ENCODE measurements at places on chromosomes 7 and 10.

DNA sequence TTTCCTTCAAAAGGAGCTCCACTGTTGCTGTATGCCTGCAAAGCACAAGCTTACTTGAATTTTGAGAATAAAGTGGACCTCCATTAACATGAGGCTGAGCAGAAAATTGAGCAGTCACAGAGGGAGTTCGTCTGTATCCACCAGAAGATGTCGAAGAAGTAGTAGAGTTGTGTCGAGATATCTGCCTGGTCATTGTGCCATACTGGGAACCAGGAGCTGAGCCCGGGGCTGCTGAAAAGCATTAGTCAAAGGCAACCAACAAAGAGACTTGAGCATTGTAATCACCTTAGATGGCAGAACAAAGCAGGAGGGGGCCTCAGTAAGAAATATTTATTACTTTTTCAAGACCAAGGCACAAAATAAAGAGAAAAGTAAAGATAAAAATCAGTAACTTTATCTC, 61.5 kb downstream of the PDSS1 start:
- DNase-seq: no peak

GRCh38 chr10:104036518-104037260, 49.0 kb downstream of the COL17A1 start:
- no peak for DNase-seq

DNA sequence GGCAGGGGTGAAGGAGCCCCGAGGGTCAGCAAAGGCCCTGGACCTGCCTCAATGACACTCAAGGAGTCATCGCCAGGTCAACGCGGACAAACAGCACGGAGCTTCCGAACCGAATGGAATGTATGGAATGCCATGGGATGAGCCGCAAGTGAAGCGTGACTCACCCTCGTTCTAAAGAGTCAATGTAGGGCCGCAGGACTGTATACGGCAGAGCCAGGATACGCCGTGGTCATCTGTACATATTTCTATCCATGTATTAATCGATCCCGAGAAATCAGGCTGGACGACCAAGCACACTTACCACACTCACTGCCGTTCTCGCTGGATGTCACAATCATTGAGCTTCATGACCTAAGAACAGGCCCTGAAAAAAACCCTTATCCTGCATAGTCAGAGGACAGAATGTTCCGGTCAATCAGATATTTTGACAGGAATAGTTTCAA, 4.3 kb downstream of the SNX8 start:
- no peak for DNase-seq

GRCh38 chr7:29915481-29916215, 74.0 kb downstream of the SCRN1 start:
- peak; percentile 4 for DNase-seq

DNA sequence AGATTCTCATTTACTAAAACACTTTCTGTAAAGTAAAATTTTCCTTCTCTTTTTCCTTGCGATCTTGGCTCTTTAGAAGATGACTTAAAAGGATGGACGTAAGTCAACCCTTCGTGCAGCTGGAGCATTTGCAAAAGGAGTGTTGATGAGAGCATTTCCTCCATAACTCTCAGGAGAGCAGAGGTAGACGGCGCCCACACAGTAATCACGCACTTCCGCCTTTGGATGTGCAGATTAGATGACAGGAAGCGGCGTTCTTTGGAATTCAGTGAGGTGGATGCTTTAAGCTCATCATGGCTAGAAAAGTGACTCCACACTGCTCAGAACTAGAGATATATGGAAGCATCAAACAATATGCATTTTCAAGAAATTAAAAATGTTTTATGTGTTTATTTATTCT, 43.0 kb upstream of the NPS start:
- no peak for DNase-seq

- no peak for DNase-seq
These were observed 62.4 kb downstream of the THNSL1 start for GRCh38 chr10:25078658-25079431.

- DNase-seq: no peak
These were observed 7.4 kb upstream of the RNF148 start for GRCh38 chr7:122709930-122710646.

DNA sequence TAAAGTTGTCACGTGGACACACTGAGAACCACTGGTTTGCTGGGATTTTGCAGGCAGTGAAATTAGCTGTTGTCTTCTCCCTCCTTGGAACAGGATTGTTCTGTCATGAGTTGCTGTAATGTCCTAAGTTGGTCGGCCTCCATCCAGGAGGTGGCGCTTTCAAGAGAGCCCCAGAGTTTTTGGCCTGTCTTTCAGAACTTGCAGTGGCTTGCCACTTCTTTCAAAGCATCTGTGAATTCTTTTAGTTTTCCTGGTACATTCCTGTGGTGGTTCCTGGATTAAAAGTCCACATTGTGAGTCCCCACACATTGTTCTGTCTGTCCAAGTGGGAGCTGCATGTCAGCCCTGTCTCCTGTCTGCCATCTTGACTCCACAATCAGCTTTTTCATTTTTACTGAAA, 133.8 kb downstream of the PON1 start:
- DNase-seq: no peak

GRCh38 chr7:133056370-133057238, 25.3 kb downstream of the CHCHD3 start:
- no peak for DNase-seq

DNA sequence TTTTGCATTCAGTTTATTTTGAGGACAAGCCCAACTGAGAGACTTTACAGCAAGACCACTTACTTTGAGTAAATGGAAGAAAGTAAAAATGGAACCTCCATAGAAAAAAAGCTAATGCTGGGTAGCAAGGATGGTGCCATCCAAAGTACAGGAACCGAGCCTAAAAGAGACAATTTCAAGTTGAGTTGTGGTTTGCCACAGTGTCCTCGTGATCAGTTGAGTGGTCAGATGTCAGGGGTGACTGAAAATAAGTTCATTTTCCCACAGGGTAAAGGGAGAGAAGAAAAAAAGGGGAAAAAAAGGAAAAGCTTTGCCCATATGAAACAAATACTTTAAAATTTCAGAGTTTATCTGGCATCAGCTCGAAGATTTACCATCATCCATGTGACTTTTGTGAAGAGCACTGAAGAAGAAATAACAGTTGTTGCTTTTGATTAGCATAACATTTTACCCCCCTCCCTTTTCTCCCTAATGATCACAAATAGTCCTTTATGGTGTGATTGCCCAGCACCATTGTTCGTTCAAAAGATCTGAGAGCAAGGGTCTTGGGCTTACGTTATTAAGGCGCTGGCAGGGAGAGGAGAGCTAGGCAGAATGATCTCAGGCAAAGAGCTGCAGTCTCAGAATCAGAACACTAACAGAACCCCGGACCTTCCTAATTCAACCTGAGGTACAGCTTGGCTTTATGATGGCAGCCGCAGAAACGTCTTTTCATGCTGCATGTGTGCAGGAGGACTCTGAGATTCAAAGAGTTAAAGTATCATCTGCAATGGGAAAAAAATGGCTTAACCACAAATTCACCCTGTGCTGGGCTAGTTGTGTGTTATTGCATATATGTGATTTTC, 338.1 kb downstream of the RNLS start:
- no peak for DNase-seq

DNA sequence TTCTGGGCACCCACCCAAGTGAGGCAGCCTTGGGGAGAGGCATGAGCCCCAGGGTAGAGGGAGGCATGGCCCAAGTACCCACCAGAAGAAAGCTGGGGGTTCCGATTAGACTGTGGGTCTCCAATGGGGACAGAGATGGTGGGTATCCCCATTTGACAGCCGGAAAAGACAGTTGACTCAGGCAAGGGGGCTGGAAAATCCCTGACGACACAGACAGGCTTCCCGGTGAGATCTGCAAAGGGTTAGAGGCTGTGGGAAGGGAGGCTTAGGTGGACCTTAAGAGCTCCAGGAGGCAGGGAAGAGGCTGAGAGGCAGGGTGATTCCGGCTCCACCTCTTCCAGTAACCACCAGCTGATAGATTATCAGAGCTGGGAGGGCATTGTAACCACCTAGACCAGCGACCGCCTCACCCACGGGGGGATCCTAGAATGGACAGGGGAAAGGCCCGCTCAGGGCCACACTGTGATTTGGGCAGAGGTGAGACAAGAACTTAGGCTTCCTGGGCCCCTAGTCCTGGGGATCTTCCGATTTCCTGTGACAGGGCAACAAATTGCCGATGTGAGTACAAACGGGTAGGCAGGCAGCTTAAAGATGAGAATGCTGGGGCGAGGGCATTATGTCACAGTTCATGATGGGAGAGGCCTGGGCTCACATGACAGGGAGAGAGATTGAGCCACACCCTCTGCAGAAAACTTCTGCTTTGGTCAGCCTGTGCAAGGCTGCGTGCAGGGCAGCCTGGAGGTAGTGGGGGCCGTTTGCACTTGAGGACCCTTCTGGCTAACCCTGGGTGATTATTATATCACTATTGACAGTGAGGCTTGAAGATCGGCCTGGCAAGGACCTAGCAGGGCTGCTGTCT, 5.4 kb downstream of the TBATA start:
- no peak for DNase-seq

- DNase-seq: no peak
These were observed 43.7 kb upstream of the BPGM start for GRCh38 chr7:134602881-134603451.

DNA sequence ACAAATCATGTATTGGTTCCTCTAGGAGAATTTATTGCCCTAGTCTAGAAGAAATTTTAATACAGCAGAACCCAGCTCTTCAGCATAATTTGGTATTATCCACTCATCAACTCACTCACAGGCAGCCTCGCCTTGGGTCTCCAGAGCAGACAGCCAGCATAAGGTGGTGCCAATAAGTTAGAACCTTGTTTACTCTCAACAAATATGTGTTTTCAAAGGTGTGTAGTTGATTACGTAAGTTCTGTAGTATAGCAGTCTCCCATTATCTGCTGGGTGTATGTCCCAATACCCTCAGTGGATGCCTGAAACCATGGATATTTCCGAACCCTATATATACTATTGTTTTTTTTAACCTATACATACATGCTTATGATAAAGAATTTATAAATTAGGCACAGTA, 522.5 kb upstream of the LRRN3 start:
- no peak for DNase-seq

DNA sequence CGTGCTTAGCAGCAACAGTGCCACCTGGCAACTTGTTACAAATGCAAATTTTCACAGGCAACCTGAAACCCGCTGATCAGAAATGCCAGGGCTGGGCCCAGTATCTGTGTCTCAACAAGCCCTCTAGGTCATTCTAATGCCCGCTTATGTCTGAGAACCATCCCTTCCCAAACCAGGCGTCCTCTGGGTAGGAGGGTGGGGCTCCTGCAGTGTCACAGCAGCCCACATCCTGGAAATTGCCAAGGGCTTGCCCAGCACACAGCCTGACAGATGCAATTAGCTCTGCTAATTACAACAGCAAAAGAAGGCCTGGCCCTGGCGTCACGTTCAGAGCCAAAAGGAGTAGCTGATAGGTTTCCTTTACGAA, 15.9 kb downstream of the ITPRIP start:
- no peak for DNase-seq

- DNase-seq: no peak
These were observed 262.2 kb downstream of the ETV1 start for GRCh38 chr7:13727279-13727678.

- DNase-seq: no peak
These were observed 287.5 kb upstream of the PHYHIPL start for GRCh38 chr10:58888957-58889356.

DNA sequence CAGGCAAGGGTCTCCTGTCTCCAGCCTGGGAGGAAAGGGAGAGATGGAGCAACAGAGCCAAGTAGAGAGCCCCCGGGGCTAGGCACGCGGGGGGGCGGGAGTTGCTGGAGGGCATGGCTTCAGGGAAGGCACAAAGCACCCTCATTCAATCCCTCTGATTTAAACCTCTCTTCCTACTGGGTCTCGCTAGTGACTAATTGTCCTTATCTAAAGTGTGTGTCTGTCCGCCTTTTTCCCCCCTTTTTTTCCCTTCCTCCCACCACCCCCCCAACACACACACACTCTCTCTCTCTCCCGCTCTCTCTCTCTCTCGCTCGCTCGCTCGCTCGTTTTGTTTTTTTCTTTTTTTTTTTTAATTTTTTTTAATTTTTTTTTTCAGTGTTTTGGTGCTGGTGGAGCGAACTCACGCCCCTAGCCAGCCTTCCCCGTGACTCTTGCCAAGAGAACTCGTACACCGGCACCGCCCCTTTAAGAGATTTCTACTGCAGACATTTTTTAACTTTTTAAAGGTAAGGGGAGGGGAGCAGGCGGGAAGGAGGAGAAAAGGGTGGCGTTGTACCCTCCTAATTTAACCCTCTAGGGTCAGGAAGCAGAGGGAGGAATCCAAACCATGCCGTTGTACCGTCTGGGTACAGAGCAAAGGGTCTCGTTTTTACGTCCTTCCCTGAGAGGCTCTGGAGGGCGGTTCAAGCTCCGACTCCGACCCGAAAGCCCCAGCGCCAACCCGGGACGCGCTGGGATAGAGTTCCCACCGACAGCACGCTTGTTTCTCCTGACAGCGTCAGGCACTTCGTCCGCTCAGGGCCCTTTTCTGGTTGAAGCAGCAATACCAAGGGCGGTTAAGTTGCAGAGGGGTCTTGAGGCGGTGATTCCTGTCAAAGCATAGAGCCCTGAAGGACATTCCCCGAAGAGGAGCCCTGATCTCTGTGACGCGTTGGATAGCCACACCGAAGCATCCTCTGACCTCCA, at the start of gene HPSE2:
Gene HPSE2 (minus strand): TSS at position 195 of the 969 bp plus-strand sequence.
- no peak for DNase-seq

GRCh38 chr7:91033574-91033973, 230.7 kb upstream of the FZD1 start:
- DNase-seq: no peak

DNA sequence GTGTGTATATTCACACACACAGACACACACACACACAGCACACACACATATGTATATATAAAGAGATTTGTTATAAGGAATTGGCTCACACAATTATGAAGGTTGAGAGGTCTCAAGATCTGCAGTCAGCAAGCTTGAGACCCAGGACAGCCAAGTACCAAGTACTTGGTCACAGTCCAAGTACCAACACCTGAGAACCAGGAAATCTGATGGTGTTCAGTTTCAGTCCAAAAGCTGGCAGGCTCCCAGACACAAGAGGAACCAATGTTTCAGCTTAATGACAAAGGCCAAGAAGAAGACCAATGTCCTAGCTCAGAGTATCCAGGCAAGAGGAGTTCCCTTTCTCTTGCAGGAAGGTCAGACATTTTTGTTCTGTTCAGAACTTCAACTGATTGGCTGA, 780.2 kb downstream of the MAGI2 start:
- DNase-seq: no peak

GRCh38 chr10:95626500-95626899, 30.0 kb downstream of the ALDH18A1 start:
- no peak for DNase-seq

- no peak for DNase-seq
These were observed 249.4 kb downstream of the NEBL start for GRCh38 chr10:20647756-20648155.

Measured in NCI-H2171 (cell line).